Common myeloid progenitor, CD34-positive (primary cell): ENCODE measurements at places on chromosomes 11 and 22.
A peak's percentile ranks its signal among the peaks of the same experiment; 100 is the strongest.

GRCh38 chr11:111388842-111389241, 9.8 kb upstream of the POU2AF1 start:
- DNase-seq, result peak; percentile 48

GRCh38 chr11:6417907-6418556, 862 bp downstream of the APBB1 start:
- no peak for DNase-seq

DNA sequence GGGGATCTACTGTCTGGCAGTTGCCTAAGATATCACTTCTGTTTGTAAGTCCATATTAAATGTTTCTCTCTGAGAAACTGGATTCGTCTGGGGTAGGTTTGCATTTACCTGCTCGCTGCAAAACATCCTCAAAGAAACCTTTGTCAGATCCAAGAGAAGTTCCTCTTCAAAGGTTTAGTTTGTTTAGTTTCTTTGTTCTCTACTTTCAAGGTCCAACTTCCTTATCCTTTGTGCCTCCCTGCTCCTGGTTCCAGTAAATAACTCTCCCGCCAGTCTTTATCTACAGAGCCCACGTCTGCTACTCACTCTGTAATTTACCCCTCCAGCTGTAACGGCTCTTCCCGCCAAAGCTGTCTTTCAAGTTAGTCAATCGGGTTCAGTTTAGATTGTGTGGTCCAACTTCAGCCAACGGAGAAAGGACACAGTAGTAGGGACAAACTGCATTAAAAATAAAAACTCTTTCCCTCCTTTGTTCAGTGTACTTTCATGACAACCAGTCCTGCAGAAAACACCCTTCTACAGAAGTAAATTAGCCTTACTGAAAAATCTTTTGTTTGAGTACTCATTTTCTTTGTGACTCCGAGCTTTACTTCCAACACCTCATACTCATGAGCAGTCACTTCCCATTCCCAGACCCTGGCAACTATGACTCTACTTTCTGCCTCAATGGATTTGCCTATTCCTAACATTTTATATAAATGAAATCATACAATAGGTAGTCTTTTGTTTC, 41.0 kb downstream of the TMPRSS5 start:
- no peak for DNase-seq

DNA sequence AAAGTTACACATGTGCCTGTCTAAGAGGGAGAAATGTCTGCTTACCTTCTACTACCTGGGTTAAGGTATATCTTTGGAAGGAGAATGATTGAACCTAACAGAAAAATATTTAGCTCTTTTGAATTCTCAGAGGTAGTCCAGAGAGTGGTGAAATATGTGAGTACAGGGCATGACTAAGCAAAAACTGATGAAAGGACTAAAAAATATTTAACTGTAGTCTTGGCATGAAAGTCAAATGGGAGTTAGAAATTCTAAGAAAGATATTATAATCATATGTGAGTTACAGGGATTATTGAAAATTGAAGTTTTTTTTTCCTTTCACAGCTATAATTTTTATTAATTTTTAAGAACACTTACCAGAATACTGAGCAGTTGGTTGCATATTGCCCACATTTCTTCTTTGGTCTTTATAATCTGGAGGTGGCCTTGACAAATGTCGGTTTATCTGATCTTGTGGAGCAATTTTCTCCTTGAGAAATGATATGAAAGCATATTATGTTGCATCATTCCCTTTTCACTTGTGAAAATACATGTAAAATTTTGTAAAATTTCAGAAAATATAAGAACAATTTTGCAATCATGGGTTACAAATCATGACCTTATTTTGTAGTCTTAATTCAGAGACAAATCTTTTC, 61.4 kb upstream of the MTMR2 start:
- peak; percentile 31 for DNase-seq

DNA sequence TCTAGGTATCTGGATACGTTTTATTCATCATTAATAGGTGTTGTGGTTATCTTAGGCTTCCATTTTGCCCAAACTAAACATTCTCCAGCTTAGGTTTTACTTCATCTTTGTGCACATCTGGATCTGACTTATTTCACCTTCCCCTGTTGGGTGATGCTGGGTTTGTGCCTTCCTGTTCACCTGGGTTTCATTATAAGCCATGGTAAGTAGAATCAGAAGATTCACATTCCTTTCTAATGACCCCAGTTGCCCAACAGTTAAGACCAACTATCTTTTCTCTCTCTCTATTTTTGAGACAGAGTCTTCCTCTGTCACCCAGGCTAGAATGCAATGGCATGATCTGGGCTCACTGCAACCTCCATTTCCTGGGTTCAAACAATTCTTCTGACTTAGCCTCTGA, 44.6 kb downstream of the LMO2 start:
- DNase-seq, result no peak

- DNase-seq, result no peak
These were observed 19.7 kb downstream of the ATG16L2 start for GRCh38 chr11:72833811-72834493.

- DNase-seq, result no peak
These were observed 39.0 kb upstream of the CHKA start for GRCh38 chr11:68160100-68160695.

- DNase-seq, result peak; percentile 15
These were observed 91.6 kb upstream of the PARVA start for GRCh38 chr11:12285811-12286222.
